ENCODE measurements at places on chromosomes 5 and 9.

GRCh38 chr5:174045470-174046025, at the start of gene NSG2:
NSG2 (plus strand) TSS chr5:174045706; CDS start chr5:174046756, 1,050 bp downstream.
- DNase-seq: peak; percentile 31

- DNase-seq: no peak
Observed at GRCh38 chr9:22682961-22683699, 236.5 kb downstream of the DMRTA1 start.

DNA sequence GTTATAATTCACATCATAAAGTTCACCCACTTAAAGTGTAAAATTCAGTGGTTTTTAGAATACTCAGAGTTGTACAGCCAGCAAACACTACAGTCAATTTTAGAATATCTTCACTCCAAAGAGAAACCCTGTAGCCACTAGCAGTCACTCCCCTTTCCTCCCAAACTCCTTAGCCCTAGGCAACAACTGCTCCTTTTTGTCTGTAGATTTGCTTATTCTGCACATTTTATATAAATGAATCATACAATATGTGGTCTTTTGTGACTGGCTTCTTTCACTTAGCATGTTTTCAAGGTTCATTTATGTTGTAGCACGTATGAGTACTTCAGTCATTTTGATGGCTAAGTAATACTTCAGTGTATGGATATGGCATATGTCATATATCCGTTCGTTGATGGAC, 38.7 kb downstream of the TGFBR1 start:
- no peak for DNase-seq

- no peak for DNase-seq
Observed at GRCh38 chr5:59709846-59710245, 183.7 kb downstream of the PDE4D start.

DNA sequence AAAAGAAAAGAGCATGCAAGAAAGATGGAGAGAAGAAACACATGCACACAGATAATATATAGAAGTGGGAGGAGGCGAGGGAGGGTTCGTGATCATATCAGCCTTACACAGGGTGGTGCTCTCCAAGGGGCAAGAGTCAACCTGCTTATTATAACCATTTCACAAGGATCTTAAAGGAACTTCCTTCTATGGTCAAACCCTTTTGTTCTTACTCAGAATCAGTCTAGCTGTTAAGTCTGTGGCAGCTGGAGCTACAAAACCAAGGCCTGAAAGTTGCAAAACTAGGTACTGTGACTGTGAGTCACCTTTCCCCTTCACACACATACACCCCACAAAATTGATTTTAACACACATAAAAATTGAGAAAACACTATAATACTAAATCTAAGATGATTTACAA, 18.5 kb upstream of the ERMP1 start:
- DNase-seq: no peak

- no peak for DNase-seq
Observed at GRCh38 chr5:147617191-147617606, 107.3 kb upstream of the DPYSL3 start.

DNA sequence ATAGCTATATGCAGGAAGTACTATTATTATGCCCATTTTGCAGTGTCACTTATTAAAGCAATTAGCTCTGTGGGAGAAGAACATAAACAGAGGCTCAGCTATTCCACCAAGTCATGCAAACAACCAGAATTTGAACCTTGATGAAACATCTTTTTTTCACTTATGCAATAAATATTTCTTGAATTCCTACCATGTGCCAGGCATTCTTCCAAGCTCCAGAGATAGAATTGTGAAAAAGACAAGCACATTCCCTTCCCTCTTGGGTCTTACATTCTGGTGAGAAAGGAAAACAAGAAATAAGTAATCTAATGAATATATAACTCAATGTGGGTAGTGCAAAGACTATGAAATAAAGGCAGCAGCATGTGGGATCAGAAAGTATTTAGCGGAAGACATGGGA, 32.1 kb upstream of the ADRB2 start:
- DNase-seq: no peak

DNA sequence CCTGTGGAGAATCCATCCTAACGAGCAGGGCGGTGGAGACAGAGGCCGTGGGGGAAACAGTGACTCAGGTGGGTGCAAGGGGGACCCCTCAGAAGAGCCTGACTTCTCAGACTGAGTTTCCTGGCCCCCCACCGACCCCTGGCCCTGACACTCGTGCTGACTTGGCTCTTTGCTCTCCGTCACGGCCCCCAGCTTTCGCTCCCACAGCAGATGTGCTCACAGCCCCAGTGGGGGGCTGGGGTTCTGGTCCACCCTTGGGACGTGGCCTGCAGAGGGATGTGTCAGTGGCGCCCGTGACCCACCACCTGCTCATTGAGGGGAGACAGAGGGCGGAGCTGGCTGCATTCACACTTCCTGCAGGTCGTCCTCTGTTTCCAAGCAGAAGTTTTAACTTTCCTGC, 62.9 kb upstream of the IRX4 start:
- DNase-seq: no peak

GRCh38 chr5:151572657-151573368, 18.3 kb downstream of the FAT2 start:
- no peak for DNase-seq

GRCh38 chr9:90697808-90698207, 55.2 kb upstream of the DIRAS2 start:
- no peak for DNase-seq

GRCh38 chr9:32671333-32671732, 35.9 kb upstream of the TAF1L start:
- DNase-seq: no peak

- DNase-seq: peak; percentile 57
Observed at GRCh38 chr9:21591221-21592062, 109.3 kb upstream of the IFNE start.

GRCh38 chr9:18056993-18057369, 417.0 kb upstream of the ADAMTSL1 start:
- DNase-seq: no peak

DNA sequence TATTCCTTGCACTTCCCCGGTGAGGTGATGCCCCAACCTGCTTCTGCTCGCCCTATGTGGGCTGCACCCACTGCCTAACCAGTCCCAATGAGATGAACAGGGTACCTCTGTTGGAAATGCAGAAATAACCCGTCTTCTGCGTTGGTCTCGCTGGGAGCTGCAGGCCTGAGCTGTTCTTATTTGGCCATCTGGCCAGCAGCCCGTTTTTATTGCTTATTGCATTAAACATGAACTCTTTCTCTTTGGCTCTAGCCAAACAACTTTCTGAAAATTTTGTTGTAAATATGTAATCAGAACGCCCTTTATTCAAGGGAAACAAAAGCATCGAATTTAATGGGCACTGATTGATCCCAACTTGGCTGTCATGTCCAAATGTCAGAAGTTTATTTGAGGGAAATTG, 124.7 kb upstream of the FTMT start:
- DNase-seq: no peak

DNA sequence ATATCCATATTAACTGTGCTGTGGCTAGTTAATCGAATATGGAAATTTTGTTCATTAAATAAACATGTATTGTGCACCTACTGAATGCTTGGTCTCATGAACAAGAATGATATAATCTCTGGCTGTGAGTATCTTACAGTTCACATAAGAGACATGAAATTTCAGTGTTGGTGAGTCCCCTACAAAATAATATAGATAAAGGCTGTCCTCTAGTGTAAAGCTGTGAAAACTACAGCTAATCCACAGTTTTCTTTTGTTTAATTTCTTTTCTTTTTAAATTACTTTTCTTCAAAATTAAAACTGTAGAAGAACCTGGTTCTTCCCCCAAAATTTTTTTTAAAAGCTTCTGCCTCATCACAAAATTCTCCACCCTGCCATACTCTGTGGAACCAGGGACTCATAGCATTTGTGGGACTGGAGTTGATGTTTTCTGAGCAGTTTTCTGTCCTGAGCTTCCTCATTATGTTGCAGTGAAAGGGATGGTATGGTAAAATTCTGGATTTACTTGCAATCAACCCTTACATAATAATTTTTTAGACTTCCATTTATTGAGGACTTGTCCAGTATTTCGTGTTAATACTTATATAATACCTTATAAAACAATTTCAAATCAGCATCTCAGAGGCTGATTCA, 135.0 kb downstream of the STK32A start:
- DNase-seq: no peak

GRCh38 chr9:99954819-99955218, 48.4 kb downstream of the STX17 start:
- DNase-seq: no peak

DNA sequence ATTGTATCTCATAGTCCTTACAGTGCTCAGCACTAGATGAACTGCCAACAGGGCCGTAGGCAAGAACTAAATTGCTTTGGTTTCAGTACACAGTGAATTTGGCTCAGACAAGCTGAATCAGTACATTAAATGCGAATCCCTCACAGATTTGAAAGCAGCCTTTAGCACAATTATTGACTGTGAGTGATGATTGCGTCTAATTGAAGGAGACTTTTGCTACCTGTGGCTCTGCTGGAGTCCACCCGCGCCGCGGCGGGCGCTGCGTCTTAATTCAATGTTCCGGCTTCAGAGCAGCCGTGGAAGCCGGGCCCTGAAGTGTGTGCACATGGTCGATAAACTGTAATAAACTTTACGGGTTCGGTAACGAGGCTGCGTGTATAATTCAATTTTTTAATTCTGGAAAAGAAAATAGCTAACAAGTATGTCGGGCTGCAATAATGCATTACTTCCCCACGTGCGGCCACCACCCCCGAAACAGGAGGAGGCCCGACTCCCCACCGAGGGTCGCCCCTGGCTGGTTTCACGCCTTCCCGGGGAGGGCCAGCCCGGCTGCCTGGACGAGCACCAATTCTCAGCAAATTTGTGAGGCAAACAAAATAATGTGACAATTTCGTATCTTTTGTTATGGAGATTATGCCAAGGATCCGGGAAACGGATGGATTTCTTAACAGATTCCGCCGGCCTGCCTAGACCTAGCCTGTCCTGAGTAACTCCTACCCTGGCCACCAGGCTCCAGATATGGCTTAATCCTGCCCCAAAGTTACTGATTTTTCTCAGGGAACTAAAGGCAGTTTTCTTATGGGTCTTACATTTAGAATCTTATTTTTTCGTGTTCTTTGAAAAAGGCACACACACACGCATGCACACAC, 269.4 kb upstream of the IRX1 start:
- no peak for DNase-seq

GRCh38 chr5:881551-881935, 11.1 kb downstream of the BRD9 start:
- no peak for DNase-seq
